ENCODE measurements at places on chromosomes 7 and 10. TPM values are rescaled to one million over a fixed set of nuclear protein-coding genes. Genes with fewer than 3 reads are reported as not detected.

DNA sequence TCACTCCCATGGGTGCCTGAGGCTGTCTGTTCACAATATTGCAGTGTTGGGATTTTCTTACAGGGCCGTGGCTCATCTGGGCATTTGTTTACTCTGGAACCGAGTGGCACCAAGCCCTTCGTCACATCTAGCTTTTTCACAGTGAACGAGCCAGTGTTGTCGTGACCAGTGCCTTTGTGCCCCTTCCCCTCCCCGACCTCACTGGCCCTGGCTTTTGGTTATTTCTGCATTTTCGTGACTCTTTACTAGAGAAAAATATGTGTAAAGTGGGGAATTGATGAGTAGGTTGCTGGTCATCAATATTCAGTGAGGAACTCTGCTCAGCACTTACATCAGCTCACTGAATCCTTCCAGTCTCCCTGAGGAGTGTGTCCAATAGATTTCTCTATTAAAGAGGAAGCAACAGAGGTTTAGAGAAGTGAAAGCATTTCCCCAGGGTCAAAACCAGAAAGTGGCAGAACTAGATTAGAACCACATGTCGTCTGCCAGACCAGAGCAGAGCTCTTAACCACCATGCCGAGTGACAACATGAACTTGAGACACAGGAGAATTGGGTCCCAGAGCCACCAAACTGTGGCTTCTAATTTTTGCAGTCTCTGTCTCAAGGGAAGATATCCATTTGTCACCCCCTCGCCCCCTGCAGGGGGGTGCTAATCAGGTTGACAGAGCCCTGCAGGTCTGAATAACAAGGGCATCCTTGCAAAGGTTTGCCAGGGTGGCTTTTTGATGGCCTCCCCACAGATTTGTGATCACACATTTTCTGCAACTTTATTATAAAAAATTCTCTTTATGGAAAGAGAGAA lies 125.3 kb downstream of the CHN2 start:
- no peak for DNase-seq

DNA sequence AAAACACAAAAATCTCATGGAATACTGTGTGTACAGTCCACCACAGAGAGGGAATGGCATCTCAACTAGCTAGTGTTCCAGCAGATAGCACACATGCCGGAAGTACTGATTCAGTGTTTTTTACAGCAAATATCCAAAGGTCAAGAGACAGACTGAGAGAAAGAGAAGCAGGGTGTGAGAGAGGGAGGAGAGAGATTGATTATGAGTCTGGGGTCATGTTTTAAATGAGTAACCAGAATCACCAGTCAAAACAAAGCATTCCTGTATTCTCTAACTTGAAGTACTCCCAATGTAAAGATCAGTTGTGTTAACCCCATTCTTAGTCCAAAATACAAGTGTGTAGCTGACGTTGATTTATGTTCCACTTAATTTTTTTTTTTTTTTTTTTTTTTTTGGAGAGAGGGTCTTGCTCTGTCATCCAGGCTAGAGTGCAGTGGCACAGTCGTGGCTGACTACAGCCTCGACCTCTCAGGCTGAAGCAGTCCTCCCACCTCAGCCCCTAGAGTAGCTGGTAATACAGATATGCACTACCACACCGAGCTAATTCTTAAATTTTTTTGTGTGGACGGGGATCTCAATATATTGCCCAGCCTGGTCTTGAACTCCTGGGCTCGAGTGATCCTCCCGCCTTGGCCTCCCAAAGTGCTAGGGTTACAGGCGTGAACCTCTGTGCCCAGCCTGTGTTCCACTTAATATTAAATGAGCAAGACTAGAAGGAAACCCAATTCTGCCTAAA lies 114.2 kb downstream of the TAF3 start:
- DNase-seq, result no peak

DNA sequence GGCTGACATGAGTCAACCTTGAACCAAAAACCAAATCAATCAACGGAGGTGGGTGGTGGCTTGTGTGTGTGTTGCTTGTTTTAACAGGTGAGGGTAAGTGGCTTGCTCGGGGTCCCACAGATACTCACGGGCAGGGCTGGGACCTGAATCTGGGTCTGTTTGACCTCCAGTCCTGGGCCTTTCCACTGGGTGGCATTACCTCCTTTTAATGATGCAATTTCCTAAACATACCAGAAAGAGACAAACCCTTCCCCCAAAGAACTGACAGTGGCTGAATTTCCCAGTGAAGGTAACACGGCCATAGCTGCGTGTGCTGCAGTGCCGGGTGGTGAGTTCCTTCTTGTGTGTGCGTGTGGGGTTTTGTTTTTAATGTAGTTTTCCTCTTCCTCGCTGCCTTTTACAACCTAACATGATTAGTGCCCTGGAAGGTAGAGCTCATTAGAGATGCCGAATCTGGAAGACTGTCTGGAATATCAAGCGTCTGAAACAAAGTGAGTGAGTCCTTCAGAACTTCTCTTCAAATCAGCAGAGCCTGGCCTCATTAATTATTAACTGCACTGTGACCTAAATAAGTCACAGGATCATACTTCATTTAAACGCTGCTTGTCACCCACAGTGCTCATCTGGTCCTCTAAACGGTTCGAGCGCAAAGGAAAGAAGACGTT lies 166.1 kb upstream of the TCERG1L start:
- DNase-seq, result no peak

ADAM12 gene
- 0.10 TPM for total RNA-seq

DNA sequence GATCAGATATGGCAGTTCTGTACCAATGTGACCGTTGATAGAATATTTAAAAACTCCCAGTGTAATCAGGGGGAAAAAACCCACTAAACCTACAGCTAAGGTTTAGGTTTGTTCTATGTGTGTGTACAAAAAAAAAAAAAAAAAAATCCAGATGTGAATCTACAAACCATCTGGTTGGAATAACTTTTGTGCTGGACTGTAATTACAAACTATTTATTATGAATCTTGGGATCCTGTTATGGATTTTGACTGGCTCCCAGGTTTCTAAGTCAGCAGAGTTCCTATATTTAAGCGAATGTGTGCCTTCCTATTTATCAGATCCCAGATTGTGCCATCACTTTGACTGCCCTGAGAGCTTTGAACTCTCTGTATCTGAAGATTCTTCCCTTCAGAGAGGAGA lies 29.1 kb downstream of the BMPER start:
- no peak for DNase-seq

DNA sequence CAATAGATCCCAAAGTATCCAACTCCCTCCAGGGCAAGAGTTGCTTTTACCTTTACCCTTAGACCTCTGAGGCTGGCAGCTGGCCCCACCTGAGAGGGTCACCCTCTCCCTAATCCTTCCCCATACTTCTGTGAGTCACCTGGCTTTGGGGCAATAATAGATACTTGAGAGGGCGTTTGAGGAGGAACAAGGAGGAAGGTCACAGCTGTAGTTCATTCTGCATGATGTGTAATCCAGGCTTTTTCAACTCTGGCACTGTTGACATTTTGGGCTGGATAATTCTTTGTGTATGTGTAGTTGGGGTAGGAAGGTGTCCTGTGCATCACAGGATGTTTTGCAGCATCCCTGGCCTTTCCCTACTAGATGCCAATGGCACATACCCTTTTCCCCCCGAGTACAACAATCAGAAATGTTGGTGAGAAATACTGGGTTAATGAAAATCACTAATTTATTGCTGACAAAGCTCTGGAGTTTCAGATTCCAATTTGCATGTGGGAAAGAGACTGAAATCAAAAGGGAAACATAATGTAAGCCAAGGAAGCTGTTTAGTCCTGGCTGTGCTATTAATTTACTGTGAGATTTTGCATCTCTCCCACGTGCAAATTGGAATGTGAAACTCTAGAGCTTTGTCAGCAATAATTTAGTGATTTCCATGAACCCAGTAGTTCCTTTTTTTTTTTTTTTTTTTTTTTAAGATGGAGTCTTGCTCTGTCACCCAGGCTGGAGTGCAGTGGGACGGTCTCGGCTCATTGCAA lies 3.6 kb downstream of the BLVRA start:
- DNase-seq, result no peak

MSS51 gene
- total RNA-seq, result 2.3 TPM

GRCh38 chr7:50469181-50469580 lies 19.0 kb upstream of the FIGNL1 start:
- no peak for DNase-seq

GRCh38 chr10:100380400-100380799 lies 33.4 kb downstream of the SCD start:
- DNase-seq, result no peak

- no peak for DNase-seq
Observed at GRCh38 chr7:141973673-141974072, at the start of gene TAS2R38. TAS2R38 (minus strand) TSS chr7:141973773; CDS start chr7:141973689, 84 bp downstream.

ATRNL1 gene
- total RNA-seq, result 17.1 TPM

LIPM gene
- total RNA-seq, result not detected

SPDYE2 gene
- not detected for total RNA-seq

GRCh38 chr7:101861218-101861775 lies 43.9 kb downstream of the CUX1 start:
- no peak for DNase-seq

DNA sequence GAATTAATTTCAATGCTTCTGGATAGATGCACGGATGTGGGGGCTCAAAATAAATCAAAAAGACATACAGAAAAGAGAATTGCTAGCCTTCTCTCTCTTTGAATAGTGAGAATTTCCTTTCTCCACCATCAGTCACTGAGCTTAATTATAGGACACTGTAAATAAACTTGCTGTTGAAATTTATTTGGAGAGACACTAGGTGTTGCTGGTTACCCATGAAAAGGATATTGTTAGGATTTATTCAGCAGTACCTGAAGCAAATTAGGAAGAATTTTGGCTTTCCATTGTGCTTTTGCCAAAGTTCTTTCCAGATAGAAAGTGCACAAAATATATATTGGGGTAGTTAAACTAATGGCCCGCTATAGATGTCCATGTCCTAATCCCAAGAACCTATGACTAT lies 27.6 kb downstream of the GCC1 start:
- no peak for DNase-seq

- no peak for DNase-seq
Observed at GRCh38 chr7:137999496-138000080, 2.3 kb downstream of the CREB3L2 start.

OR6V1 gene
- total RNA-seq, result not detected

DNA sequence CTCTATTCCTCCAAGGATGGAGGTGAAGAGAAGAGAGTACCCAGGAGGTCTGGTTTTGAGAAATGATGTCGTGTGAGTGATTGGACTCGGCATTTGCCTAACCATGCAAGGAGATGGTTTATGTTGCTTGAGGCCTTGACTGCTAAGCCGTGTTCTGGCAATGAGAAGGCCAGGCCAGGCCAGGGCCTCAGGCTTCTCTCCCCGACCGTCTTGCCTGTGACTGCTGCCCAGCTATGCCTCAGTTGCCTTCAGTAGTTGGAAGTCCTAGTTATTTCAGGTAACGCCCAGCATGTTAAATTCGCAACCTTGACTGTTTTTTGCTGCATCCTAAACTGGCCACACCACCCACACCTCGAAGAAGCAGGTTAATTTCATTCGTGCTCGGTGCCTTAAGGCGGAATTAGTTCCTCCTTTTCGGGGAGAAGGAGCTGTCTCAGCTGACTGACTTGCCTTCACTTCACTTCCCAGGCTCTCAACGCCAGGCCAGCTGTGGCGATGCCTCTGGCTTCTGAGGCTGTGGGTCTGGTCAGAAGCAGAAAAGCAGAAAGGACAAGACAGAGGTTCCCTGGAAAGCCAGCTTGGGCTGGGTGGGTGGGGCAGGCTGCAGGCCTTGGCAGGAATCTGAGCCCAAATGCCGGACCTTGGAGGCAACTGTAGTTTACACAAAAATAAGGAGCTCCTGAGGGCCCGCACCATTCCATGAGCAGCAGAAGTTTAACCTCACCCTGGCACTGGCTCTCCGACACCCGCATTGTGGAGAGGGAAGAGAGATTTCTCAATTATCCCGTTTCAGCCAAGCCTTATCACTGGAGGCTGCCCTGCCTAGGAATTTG lies 61.9 kb upstream of the SAMD8 start:
- DNase-seq, result no peak

- DNase-seq, result no peak
Observed at GRCh38 chr7:142808461-142808801, 37.7 kb downstream of the PRSS2 start.

Data from Panc1 (cell line).